Transverse colon (tissue), 4 donors: ENCODE measurements at places on chromosomes 5 and 9. TPM values are rescaled to one million over a fixed set of nuclear protein-coding genes. Genes with fewer than 3 reads are reported as not detected.

Gene SLC34A3
- total RNA-seq: not detected

Gene RAD50
- total RNA-seq: 35.8 TPM

Gene CNTNAP3
- total RNA-seq: 10.7 TPM

Gene IFNA21
- total RNA-seq: not detected

Gene REEP5
- total RNA-seq: 51.5 TPM

Gene CBY3
- not detected for total RNA-seq

Gene IFNA13
- not detected for total RNA-seq

Gene CSF2
- total RNA-seq: not detected

Gene TENT4A
- 26.5 TPM for total RNA-seq

Gene WDR38
- not detected for total RNA-seq

Gene NR2F1
- total RNA-seq: 2.8 TPM

Gene GNG10
- total RNA-seq: 13.9 TPM

Gene CORO2A
- total RNA-seq: 50.9 TPM

Gene CDC20B
- total RNA-seq: not detected
